ENCODE measurements at places on chromosomes 1 and 21.

DNA sequence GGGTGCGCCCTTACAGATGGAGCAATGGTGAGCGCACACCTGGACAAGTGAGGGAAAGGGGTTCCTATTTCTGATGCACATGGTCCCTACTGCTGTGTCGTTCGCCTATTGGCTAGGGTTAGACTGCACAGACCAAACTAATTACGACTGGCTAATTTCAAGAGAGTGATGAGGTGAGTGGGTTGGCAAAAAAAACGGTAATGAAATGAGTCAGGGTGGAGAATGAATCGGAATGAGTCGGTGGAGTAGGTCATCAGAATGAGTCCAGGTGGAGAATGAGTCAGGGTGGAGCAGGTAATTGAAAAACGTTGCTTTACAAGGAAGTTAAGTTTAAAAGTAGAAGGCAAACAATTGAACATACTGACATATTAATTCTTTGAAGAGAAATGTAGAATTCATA is 79.8 kb downstream of the WDR4 start:
- DNase-seq, result no peak

GRCh38 chr21:40714536-40714935 is 132.4 kb downstream of the DSCAM start:
- DNase-seq, result no peak

GRCh38 chr1:236550961-236551851 is 27.4 kb downstream of the LGALS8 start:
- DNase-seq, result no peak

- no peak for DNase-seq
These were observed 50.6 kb upstream of the NTPCR start for GRCh38 chr1:232899839-232900238.

DNA sequence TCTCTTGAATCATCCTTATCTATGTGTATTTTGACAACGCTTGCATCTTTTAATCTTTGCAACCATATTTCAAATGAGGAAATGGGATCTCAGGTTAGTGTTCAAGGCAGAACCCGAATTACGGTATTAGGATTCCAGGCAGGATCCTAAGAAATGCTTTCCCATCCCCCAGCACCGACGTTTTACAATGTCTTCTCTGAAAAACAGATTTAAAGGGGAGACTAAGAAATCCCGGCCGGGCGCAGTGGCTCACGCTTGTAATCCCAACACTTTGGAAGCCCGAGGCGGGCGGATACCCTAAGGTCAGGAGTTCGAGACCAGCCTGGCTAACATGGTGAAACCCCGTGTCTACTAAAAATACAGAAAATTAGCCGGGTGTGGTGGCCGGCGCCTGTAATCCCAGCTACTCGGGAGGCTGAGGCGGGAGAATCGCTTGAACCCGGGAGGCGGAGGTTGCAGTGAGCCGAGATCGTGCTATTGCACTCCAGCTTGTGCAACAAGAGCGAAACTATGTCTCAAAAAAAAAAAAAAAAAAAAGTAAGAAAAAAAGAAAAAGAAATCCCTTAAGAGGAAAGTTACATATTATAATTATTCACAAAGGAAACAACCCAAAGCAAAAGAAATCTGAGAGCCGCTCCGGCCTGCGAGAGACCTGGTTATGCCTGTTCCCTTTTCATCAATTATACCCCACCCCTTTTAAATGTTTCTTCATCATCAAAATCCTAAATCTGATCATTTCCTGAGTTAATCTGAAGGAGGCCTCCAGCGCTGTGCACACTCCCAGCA is 801 bp upstream of the GORAB start:
- DNase-seq, result no peak

DNA sequence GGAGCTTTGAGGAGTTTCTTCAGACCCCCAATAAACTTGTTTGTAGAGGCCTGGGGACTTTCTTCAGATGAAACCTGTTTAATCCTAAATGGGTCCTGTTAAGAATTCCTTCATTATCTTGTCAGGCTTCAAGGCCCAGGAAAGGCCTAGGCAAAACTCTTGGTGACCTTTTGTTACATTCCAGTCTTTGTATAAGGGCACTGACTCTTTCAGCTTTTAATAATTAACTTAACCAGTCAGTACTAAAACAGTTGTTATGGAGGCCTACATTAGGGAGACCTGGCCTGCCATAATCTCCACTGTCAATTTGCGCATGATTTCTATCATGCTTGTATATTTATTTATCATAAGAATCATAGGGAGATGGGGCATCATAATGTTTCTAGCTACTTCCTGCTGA is 110.2 kb downstream of the FCRL5 start:
- DNase-seq, result no peak

DNA sequence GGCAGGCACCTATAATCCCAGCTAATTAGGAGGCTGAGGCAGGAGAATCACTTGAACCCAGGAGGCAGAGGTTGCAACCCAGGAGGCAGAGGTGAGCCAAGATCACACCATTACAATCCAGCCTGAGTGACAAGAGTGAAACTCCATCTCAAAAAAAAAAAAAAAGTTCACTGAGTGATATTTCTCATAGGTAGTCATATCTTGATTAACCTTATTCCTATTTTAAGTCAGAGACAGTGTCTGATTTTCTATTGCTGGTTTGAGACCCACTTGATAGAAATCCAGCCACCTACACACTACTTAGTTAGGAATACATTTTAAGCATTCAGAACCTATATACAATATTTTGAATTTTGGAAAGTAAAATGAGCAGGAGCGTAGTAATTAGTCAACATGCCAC is 357.4 kb upstream of the ADGRL2 start:
- no peak for DNase-seq

GRCh38 chr21:33247599-33247998 is 17.9 kb downstream of the IFNAR2 start:
- DNase-seq, result no peak

DNA sequence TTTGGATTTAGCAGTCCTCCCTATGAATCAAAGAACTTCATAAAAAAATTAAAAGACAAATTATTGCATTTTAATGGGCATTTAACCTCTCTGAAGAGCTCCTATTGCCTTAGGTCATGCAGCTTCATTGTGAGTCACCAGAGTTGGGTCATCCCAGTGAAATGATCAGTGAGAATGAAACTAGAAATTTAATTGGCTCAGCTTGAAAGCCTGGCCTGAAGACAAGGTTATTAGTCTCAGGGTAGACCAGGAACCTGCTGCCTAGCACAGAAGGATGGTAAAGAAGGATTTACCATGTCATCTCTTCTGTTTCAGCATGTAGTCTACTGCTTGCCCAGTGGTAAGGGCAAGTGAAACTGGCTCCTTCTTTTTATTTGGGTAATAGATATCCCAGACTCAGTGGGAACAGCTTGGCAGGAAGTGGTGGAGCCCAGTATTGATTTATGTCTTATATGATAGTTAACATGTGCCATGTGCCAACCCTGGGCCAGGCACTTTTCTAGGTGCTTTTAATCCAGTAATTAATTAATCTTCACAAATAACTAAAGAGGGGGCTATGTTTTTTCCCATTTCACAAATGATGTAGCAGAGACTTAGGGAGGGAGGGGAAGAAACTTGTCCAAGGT is 23.6 kb downstream of the LAMC2 start:
- DNase-seq, result no peak

All from activated CD4-positive, CD25-positive, alpha-beta regulatory T cell (primary cell).